ENCODE measurements at places on chromosomes 2 and 18. TPM values are rescaled to one million over a fixed set of nuclear protein-coding genes. Genes with fewer than 3 reads are reported as not detected.

The APCDD1 gene
- total RNA-seq, result 12.5 TPM

The TMEM198 gene
- total RNA-seq, result 11.3 TPM

The SKOR2 gene
- total RNA-seq, result 0.43 TPM

- H3K36me3 ChIP-seq, result no peaks in the 10 kb centered on the region
- no peak overlapping the region for H3K4me3 ChIP-seq
- peaks cover 1% of the 10 kb centered on the region for H3K4me1 ChIP-seq
- no peak for DNase-seq
- no peak overlapping the region for H3K27ac ChIP-seq
These were observed 61.9 kb upstream of the CREB1 start for GRCh38 chr2:207467716-207468347.

The GPR75 gene
- total RNA-seq, result 6.5 TPM

DNA sequence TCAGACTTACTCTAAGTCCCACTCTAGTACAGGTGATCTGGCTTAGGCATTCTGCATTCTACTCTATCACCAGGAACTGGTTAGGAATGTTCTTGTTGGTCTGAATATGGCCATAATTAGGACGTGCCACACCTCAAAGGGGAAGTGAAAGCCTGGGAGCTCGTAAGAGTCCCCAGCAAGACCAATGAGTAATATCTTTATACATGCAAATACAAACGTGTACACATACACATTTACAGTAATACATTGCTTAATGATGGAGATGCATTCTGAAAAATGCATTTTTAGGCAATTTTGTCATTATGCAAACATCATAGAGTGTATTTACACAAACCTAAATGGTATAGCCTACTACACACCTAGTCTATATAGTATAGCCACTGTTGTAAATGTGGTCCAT is 19.5 kb upstream of the ERCC3 start:
- no peak overlapping the region for H3K4me3 ChIP-seq
- no peak for DNase-seq
- no peaks in the 10 kb centered on the region for H3K36me3 ChIP-seq
- H3K4me1 ChIP-seq, result no peaks in the 10 kb centered on the region

GRCh38 chr2:26989156-26989555 is 18.7 kb downstream of the MAPRE3 start:
- no peak for DNase-seq
- no peak overlapping the region for H3K27ac ChIP-seq
- H3K4me1 ChIP-seq, result no peaks in the 10 kb centered on the region
- no peaks in the 10 kb centered on the region for H3K36me3 ChIP-seq

- no peaks in the 10 kb centered on the region for H3K4me1 ChIP-seq
- H3K27me3 ChIP-seq, result no peaks in the 10 kb centered on the region
- H3K4me3 ChIP-seq, result no peak overlapping the region
- H3K36me3 ChIP-seq, result no peaks in the 10 kb centered on the region
- H3K27ac ChIP-seq, result no peak overlapping the region
These were observed 308.5 kb downstream of the NRXN1 start for GRCh38 chr2:50723286-50723938.
